ENCODE measurements at places on chromosomes 2 and 18. TPM values are rescaled to one million over a fixed set of nuclear protein-coding genes. Genes with fewer than 3 reads are reported as not detected.
A peak's percentile ranks its signal among the peaks of the same experiment; 100 is the strongest.

GRCh38 chr2:3193443-3194330, 183.9 kb downstream of the EIPR1 start:
- DNase-seq: no peak

DNA sequence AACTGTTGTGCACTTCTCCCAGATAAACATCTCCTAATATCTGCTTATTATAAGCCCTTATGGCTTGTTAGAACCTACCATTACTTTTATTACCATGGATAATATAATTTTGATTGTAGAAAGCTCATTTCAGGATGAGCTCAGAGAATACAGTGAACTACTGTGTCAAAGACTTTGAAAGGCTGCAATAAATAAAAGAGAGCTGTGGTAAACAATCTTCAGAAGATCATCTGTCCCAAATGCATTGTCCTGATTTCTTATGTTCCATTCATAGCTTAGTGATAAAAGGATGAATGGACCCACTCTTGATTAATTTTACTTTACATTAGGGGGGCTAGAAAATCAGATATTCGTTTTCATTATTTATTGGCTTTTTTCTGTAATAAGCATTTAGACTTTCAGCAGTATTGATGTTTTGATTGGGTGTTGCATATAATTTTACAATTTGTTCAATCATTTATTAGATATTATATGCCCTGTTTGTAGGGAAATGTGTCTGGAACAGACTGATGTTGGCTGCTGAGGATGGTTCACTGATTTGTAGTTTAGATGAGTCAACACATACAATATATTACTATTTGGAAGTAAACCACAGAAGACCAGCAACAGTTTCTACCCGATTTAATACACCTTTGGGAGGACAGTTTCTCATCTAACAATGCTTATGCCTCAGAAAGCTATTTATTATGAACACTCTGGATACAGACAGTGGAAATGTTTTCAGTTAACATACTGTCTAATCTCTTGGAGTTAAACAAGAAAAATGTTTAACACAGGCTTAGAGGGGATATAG, 147.2 kb downstream of the TMEFF2 start:
- DNase-seq: no peak

DNA sequence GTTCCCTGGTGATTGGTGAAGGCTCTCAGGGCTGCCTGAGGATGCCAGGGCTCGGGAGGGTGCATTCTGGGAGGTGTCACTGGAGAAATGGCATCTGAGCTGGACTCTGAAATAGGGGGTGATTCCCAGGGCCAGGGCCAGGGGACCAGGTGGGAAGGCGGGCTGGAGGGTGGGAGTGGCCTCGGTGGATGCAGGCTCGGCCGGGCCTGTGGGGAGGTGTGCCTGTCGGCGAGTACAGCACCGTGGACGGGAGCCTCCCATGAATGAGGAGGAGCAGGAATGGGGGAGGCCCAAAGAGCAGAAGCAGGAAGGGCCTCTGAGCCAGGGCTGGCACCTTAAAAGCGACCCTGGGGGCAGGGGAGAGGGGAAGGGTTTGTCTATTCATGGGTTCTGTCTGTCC, 116.8 kb downstream of the GBX2 start:
- DNase-seq: no peak

DNA sequence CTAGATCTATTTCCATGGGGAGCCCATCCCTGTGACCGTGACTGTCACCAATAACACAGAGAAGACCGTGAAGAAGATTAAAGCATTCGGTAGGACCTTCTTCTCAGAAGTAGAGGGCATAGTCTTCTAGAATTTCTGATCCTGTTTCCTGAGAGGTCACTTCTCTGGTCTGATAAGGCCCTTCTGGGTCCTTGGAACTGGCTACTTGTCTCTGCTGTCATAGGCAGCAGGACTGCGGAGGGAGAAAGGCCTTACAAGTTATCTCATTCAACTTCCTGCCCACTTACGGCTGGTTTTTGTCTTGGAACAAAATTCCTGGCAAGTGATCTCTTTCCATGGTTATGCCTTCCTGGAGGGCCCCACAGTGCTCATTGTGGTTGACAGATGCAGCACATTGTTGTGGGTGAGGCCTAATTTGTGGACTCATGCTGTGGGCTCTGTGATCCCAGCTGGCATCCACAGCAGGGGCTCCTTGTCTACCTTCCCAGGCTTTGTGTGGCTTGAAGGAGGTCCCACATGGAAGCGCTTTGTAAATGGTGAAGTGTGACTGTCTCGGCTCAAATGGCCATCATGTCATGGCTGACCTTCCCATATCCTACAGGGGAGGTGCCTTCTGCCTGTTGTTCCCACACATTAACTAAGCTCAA, 22.0 kb downstream of the SAG start:
- DNase-seq: peak; percentile 60

GRCh38 chr2:154132827-154133226, 261.1 kb downstream of the GALNT13 start:
- no peak for DNase-seq

GRCh38 chr2:61327173-61327572, 143.7 kb downstream of the USP34 start:
- DNase-seq: no peak

DNA sequence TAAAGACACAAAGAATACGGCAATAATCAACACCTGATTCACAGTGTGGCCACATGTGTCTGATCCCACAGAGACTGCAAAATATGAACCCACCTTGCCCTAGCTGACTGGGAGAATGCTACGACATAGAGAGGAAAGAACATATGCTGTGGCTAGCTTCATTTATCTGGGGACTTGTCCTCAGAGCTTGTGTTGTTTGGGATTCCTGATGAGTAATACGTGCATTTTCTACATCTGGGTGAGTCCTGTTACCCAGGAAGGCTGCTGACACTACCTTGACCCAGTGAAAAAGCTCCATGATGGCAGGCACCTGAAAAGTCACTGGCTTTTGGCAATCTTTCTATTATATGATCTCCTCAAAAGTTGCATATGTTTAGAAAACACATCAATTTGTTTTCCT, 427.7 kb upstream of the LYPD1 start:
- peak; percentile 59 for DNase-seq

DNA sequence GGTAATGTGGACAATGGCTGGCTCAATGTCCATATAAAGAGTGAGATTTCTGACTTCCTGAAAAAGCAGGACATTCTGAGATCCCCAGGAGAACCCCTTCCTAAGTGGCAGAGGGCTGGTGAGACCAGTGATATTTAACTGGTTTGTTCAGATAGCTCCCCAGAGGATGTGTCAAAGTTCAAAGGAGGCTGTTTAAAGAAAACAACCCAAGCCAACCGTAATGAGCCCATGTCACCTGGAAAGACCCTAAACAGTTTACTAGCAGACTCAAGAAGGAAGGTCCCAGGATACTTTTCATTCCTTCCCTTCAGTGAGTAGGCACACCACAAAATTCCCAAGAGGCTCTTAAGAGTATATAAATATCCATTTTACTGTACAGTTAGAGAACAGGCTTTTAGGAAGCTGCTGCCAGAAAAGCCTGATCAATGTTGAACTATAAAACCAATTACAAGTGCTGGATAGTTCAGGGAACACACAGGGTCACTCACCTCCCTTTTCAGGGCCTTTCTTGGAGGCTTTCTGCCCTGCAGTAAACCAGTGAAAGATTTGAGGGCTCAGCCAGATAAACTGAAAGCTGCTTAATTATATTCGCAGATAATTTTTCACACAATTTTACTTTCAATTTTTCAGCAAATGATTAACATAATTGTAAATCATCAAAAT, 293.5 kb downstream of the ASXL3 start:
- DNase-seq: no peak

Gene NAT8
- total RNA-seq: not detected

Gene CERKL
- total RNA-seq: 0.17 TPM

- DNase-seq: peak; percentile 97
Measured at GRCh38 chr2:38146907-38147307, 71.0 kb upstream of the CYP1B1 start.

GRCh38 chr2:117858892-117859531, 44.5 kb downstream of the DDX18 start:
- no peak for DNase-seq

- DNase-seq: no peak
Measured at GRCh38 chr18:22020867-22021370, 148.5 kb upstream of the GATA6 start.

Gene C2orf72
- total RNA-seq: 0.13 TPM

DNA sequence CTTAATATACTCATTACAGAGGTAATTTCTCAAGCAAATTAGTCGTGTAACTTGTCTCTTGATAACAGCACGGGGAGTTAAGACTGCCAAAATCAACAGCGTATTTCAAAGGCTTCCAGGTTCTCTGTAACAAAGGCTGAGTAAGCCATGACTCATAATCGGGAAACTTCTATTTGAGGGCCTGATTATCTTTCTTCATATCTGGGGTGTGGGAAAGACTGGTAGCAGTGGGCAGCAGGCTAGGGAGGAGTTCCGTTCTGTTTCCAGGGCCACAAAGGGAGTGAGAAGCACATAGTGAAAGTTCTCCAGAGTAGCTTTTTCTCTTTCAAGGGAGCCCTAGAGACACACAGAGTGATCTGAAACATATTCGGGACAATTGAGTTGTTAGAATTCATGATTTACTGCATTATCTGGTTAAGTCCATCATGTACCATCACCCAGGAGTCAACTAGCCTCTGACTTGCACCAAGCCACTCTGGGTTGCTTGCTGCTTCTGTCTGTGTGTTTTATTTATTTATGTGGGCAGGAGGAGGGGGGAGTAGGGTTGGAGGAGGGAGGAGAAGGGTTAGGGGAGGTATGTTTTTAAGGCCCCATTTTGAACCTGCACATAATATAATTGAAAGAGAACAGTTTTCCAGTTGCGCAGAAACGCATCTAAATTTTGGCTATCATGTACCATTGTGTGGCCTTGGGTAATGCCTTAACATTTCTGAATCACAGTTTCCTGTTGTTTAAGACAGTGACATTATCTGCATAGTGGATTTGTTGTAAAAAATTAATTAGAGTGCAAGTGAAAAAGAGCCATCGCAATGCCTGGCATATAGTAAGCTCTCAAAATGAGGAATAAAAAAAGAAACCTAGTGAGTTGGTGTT, 80.5 kb upstream of the ITPRID2 start:
- peak; percentile 96 for DNase-seq

GRCh38 chr2:70686577-70687460, 81.2 kb downstream of the ADD2 start:
- DNase-seq: peak; percentile 72

DNA sequence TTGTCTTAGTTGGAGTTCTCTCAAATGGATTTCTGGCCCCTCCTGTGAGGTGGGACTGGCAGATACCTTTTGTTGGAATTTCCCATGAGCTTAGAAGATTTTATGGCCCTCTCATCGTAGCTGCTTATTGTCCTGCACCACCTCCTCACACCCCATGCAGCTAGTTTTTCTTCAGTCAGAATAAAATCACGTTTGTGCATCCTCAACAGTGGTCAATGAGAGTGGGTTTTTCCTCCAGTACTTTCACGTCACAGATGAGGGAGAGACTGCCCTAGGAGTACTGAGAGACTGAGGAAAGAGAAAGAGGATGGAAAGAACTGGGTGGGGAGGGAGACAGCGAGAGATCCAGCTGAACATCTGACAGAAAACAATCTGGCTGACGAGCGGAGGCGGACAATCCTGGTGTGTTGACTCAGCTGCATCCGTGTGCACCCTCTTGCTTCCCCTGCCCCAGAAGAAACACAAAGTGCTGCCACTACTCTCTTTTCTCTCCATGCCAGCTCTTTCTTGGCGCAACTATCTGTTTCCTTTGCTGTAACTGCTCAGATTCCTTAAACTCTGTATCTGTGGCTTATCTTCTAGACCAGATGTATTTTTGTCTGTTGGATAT, 7.4 kb downstream of the RAPGEF4 start:
- no peak for DNase-seq

DNA sequence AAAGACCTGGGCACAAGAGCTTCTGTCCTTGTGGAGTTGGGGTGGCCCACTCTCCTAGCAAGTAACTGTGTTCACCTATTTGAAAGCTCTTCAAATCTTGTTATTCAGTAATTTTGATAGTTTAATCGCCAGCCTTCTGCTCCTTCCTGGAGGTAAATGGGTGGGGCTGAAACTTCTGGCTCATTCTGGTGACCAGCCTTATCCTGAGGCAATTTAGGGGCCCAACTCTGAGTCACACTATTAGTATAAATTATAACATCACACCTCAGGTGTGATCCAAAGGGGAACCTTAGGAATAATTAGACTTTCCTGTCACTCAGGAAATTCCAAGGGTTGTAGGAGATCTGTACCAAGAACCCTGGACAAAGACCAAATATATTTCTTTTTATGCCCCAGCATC, 255.8 kb upstream of the RGPD4 start:
- no peak for DNase-seq

Gene SPATA3
- total RNA-seq: not detected

DNA sequence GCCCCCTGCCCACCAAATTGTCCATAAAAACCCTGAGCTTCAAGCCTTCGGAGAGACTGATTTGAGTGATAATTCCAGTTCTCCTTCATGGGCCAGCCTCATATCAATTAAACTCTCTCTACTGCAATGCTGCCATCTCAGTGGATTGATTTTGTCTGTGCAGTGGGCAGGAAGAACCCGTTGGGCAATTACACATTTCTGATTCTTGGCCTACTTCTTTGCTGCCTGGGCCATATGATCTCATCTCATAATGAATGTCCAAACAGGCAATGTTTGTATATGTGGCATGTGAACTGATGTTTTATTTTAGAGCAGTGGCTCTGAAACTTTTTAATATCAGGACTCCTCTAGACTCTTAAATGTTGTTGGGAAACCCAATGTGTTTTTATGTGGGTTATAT, 101.2 kb upstream of the SLC38A11 start:
- DNase-seq: no peak

GRCh38 chr18:39191058-39191457, 1625.5 kb upstream of the CELF4 start:
- DNase-seq: no peak

GRCh38 chr2:164073101-164074074, 337.6 kb upstream of the FIGN start:
- DNase-seq: peak; percentile 64

DNA sequence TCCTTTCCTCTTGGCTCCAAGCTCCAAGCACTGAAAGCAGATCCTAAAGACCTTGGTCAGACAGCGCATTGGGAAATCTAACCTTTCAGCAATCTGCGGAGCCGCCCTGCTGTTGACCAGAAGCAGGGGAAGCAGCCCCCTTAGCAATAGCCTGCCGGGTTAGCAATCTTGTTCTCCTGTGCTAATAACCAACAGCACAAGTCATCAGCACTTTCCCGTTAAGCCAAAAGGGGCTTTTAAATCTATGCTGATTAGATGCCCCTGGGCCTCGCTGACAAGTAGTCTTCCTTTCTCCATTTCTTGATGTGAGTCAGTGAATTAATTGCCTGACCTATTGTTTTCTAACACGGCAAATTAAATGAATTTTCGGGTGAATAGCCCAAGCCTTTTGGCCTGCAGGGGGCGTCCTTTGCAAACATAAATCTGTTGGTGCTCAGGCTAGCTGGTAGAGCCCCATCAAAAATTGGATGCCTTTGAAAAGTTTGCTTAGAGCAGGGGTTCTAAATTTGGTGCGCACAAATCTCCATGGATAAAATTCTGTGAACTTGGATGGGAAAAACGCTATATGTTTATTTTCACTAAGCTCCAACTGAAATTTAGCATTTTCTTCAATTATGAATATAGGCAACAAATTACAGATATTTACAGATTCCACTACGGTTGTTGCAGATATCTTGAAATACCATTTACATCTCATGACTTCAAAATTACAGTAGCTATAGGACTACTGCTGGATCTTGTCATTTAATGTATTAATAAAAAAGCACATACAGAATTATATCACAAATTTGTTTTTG, 24.6 kb downstream of the MAIP1 start:
- peak; percentile 88 for DNase-seq

Gene BOK
- 67.3 TPM for total RNA-seq
